Thymus (tissue), 14 donors: ENCODE measurements at places on chromosomes 13 and 19. TPM values are rescaled to one million over a fixed set of nuclear protein-coding genes. Genes with fewer than 3 reads are reported as not detected.

DNA sequence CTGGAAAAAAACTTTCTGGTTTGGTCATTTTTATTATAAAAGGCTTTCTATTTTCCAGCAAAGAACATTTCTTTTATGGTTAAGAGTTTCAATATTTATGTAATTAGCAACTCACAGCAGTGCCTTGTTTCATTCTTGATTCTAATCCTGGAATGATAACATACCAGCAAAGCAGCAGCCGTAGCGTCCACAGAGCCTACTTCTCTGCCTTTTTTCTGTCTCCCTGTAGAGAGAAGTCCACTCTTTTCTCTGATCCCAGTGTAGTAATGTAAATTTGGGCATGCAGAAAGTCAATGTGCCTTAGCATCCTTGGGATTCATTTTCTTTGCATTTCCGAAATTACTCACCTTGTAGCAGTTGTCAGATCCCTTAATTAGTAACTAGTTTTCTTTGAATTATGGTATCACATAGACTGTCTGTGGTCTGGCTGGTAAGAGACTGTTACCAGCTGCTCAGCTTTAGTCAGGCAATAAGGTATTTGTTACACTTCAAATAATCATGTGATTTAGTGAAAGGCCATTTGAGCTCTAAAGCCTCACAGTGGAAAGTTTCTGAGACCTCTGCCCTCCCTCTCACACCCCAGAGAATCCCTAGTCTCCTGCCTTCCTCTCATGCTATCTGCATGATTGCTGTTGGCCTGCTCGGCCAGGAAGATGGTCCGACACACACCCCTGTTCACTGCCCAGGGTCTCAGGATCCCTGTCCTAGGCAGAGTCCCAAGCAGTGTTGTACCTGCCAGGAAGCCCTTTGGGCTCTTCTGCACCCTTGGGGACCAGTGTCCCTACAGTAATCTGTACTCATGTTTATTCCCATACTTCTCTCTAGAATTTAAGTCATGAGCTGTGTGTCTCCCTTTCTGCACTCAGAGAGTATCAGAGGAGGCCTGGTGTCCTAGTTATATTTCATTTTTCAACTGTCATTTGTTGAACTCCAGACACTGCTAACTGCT lies 86.3 kb downstream of the LRCH1 start:
- H3K4me3 ChIP-seq: no peak overlapping the region
- no peaks in the 10 kb centered on the region for H3K27me3 ChIP-seq
- H3K36me3 ChIP-seq: no peaks in the 10 kb centered on the region
- H3K4me1 ChIP-seq: no peaks in the 10 kb centered on the region
- H3K27ac ChIP-seq: no peak overlapping the region

The ZNF471 gene
- total RNA-seq: 1.4 TPM

DNA sequence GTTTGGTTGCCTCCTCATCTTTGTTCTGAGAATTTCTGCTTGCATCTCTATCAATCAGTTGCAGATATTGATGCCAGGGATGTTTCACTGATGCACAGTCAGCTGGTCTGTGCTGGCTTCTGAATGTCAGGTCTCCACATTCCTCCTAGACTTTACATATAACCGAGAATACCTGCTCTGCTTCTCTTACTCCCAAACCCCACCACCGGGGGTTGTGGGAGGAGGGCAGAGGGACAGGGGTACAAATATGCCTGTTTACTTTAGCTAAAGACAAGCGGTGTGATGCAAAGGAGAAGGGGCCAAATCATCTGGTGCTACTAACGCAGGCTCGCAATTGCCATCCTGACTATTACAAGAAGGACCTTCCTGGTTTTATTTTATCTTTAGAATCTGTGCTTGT lies 17.4 kb upstream of the KLHL1 start:
- no peak for DNase-seq
- no peaks in the 10 kb centered on the region for H3K27me3 ChIP-seq
- H3K27ac ChIP-seq: no peak overlapping the region
- H3K36me3 ChIP-seq: no peaks in the 10 kb centered on the region
- H3K4me1 ChIP-seq: no peaks in the 10 kb centered on the region

DNA sequence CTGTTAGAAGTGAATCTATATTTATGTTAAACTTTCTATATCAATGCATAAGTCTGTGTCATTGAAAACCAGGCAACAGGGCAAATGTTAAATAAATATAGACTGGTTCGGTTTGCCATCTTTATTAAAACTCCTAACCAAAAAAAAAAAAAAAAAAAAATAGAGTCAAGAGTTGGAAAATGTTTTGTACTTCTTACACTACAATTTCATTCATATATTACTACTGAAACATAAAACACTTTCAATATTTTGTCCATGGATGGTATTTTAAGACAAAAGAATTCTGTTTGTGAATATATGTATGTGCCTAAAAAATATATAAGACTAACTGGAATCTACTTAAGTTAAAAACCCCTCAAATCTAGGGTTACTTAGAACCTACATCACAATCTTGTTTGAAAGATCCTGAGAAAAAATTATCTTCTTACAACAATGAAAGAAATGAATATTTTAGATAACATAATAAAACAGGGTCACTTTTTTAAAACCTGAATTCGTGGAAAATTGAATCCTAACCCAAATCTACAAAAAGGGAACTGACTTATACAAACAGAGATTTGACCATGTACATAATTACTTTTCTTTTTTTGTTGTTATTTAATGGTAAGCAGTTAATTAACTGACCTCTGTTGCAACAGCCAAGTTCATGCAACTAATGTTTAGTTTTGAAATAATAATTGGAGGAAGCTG lies 5.1 kb downstream of the DACH1 start:
- no peak overlapping the region for H3K27ac ChIP-seq
- H3K4me3 ChIP-seq: no peak overlapping the region
- DNase-seq: no peak
- H3K4me1 ChIP-seq: peaks cover 14% of the 10 kb centered on the region

- no peak for DNase-seq
These were observed 869 bp downstream of the GFY start for GRCh38 chr19:49425922-49426592.

The SHD gene
- total RNA-seq: 0.80 TPM

GRCh38 chr13:32125221-32125689 lies 93.7 kb downstream of the FRY start:
- DNase-seq: no peak
- H3K4me3 ChIP-seq: no peak overlapping the region
- H3K4me1 ChIP-seq: no peaks in the 10 kb centered on the region
- no peaks in the 10 kb centered on the region for H3K36me3 ChIP-seq

The NHLRC3 gene
- total RNA-seq: 16.0 TPM

DNA sequence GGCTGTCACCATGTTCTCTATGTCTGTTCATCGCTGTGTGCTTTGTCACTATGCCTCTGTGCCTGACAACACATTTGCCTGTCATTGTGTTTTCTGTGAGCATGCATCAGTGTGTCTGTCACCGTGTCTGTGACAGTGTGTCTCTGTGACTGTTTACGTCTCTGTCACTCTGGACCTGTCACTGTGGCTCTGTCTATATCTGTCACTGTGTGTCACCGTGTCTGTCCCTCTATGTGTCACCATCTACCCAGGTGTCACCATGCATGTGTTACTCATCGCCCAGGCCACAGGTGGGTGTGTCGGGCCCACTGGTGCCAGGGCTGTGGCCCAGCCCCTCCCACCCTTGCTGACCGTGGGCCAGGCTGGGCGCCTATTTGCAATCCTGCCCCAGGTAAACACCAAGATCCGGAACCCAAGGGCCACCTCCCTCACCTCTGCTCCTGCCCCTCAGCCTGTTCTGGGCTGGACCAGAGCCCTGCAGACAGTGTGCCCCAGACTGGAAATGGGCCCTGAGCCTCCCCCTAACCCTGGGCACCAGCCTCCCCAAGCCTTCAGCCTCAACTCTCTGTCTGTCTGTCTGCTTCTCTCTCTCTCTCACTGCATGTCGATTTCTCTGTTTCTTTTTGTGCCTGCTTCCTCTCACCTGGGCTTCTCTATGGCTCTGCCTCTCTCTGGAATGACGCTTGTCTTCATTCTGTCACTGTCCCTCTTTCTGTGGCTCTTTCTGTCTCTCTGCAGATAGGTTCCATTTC lies 7.7 kb downstream of the IRF2BP1 start:
- peaks cover 49% of the 10 kb centered on the region for H3K27me3 ChIP-seq
- no peak overlapping the region for H3K27ac ChIP-seq
- DNase-seq: no peak
- peaks cover 34% of the 10 kb centered on the region for H3K4me1 ChIP-seq

The TMEM59L gene
- total RNA-seq: not detected

- no peaks in the 10 kb centered on the region for H3K27me3 ChIP-seq
- H3K36me3 ChIP-seq: no peaks in the 10 kb centered on the region
- DNase-seq: no peak
- no peak overlapping the region for H3K27ac ChIP-seq
- no peak overlapping the region for H3K4me3 ChIP-seq
These were observed 8.4 kb downstream of the SPRYD7 start for GRCh38 chr13:49927755-49928154.
